ENCODE measurements at places on chromosomes 13 and 19.

DNA sequence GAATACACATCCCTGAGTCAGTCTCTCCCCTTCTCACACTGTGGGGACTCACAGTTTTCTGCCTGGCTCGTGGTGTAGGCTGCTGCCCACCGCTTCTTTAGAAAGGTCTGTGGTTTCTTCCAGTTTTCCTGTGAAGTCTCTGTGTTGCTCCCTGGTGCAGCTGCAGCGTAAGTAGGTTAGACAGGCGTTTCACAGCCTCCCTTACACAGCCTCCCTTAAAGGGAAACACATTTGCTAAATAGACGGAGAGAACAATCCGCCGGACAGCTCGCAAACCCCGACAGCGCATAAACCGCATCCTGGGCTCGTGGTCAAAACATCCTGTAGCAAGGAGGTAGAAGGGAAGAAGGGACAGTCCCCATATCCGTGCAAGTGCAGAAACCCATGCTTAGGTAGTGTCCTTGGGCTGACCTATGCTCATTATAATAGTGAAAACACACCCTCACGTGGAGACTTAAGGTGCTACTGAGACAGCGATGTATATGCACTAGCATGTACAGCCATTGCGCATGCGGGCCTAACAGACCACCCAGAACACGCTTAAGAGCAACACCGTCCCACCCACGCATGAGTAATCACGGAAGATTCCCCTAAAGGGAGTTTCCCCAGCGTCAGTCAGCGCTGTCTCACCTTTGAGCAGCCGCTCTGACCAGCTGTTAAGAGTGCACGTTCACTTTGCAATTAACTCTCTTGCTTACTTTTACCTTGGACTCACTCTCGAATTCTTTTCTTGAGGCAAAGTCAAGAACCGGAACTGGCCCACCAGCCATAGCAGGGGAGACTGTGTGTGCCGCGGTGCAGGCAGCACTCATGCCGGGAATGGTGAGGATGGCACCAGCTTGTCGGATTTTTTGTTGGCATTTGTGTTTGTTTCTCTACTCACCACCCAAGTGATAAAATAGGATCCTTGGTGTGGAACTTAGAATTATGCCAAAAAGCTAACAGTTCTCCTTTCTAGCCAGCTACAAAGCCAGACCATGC, 16.6 kb downstream of the SIGLEC8 start:
- peak; percentile 61 for DNase-seq

DNA sequence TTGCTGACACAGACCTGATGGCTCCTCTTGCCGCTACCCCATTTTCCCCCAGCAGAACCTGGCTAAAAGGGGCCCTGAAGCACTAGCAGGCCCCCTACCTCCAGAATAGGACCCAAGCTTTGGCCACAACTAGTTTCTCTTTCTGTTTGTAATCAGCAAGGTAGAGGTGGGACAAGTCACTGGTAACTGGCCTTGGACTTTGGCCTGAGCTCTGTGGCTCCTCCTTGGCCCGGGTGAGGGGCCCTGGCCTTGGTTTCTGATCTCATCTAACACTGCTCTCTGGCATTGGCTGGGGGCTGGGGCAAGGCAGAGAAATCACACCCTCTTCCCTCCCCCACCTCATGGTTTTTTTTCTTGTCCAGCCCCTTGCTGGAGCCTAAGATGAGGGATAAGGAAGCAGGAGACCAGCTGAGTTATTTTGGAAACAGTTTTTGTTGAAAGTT, 2.1 kb downstream of the CALM3 start:
- DNase-seq: no peak

DNA sequence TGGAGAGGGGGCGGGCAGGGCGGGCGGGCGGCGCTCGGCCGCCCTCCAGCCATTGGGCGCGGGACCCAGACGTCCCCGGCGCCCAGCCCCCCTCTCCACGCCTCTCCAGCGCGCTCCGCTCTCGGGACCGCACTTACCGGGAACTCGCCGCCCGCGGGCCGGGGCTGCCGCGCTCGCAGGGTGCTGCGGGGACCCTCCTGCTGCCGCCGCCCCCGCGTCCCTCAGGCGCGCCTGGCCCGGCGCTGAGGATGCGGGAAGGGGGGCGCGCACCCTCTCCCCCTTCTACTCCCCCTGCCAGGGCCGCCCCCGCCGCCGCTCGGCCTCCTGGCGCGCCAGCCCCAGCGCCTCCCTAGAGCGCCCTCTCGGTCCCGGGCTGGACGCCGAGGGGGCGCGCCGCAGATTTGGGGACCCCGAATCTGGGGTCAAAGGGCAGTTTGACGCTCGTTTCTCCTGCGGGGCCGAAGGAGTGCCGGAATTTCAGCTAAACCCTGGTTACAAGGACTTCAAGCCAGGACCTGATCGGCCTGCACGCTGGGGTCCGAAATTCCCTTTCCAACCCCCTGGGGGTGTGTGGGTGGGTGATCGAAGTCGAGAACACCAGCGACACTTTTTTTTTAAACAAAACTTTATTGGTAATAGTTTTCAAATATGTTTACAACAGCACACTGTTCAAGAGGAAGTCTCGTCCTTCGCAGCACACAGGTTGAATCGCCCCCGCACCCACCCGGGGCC, 696 bp upstream of the SAMD1 start:
- no peak for DNase-seq

- DNase-seq: no peak
Measured at GRCh38 chr13:106587787-106588186, 19.9 kb upstream of the ARGLU1 start.

- DNase-seq: no peak
Measured at GRCh38 chr13:27203854-27204253, 32.2 kb upstream of the USP12 start.

GRCh38 chr19:15445807-15446376, 3.9 kb downstream of the WIZ start:
- no peak for DNase-seq

GRCh38 chr13:52421216-52421615, 15.2 kb upstream of the THSD1 start:
- DNase-seq: no peak

DNA sequence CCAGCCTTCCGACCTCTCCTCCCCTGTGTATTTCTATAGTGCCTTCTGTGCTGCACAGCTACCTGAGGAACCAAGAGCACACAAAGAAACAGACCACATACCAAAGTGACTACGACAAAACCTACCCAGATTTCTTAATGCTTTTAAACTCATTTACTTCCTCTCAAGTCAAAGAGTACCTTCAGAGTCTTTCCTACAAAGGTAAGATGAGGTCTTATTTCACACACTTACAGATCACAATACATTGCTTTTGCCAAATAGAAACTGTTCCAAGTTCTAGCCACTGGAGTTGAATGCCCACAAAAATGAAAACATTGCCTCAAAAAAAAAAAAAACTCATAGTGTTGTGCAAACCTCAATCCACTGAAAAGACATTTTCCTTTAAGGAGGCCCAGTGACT, 36.4 kb downstream of the TEX26 start:
- no peak for DNase-seq

DNA sequence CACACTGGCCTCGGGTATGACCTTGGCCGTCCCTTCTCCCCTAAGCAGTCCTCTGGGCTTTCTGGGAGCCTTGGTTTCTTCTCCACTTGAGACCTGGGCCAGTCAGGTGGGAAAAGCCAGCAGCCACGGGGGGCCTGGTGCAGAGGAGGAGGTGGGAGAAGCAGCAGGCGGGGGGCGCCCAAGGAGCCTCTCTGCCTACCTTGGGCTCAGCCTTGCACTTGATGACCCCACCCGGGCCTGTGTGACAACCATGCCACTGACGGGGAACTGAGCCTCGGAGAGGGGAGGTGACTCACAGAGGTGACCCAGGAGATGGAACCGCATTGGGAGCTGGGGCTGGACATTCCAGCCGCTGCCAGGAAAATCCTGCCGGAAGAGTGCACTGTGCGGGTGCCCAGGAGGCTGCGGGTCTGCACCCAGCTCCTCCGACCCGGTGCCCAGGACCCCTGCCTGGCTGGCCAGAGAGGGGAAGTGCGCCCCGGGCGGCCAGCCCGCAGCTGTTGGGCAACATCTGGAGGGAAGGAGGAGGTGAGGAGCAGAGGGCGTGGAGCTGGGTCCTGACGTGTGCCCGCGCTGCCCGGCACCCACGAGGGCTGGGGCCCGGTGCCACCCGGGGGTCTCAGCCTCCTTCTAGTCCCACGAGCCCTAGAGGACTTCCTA, 23.4 kb upstream of the SLC7A10 start:
- no peak for DNase-seq

DNA sequence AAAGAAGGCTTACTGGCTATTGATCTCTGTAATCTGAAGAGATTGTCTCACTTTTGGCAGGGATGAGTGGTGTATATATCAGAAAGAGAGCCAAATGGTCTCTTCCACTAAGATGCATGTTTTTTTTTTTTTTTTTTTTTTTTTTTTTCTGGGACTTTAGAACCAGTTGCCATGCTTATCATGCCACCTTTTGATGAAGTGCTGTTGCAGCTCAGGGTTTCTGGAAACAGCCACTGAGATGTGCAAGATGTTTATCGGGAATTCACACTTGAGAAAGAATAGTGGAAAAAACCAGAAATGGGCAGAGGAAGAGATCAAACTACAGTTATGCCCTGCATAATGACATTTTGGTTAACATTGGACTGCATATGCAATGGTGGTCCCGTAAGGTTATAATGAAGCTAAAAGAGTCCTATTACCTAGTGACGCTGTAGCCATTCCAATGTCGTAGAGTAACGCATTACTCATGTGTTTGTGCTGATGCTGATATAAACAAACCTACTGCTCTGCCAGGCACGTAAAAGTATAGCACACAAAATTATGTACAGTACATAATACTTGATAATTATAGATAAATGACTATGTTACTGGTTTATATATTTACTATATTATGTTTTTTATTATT, 121.0 kb downstream of the KLF5 start:
- DNase-seq: no peak

DNA sequence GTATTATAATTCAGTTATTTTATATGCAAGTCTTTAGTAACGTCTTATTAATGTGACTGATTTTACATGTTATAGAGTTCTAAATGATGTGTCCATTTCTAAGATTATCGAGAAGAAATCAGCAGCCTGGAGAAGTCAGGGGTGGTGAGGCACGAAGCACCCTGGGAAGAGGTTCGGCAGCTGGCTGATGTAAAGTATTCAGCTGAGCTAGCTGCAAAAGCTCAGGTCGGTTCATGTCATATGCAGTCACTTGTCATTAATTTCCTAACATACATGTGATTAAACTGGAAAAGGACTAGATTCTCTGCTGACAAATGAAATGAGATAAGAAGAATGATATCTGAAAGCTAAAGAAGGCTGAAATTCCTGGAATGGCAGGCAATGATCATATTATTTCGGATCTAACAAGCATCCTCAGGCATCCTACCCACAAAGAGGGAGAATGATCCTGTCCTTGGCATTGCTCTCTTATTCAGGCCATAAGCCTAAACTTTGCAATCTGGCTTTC, 383.0 kb upstream of the SLITRK1 start:
- DNase-seq: no peak

GRCh38 chr19:29371251-29372090, 154.3 kb upstream of the VSTM2B start:
- no peak for DNase-seq

GRCh38 chr19:15072930-15073647, 8.9 kb upstream of the OR1I1 start:
- DNase-seq: no peak

GRCh38 chr13:52707375-52707774, 32.2 kb downstream of the CNMD start:
- no peak for DNase-seq

DNA sequence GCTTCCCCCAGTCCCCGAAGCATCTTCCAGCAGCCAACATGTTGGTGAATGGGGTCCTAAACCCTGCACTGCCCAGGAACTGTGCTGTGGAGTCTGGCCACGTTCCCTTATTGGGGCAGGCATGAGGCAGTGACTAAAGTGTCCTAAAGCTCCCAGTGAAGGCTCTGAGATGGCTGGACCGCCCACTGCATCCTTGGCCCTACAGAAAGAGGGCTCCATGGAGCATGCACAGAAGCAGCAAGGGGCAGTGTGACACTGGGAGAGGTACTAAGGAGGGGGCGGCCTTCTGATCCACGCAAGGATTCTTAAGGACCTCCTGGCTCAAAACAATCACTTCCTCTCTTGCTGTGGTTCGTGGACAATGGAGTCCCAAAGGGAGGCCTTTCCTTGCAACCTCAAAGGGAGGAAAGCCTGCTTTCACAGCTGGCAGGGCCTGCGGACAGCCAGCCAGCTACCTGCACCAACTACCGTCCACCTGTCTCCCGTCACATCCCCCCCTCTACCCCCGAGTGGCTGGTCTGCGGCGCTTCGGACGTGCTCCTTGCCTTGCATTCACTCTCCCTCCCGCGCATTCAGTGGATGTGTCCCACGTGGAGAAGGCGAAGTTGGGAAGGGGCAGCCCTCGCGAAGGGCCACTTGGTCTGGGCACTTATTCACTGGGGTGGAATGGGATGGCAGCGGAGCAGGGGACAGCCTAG, 63.9 kb upstream of the STARD13 start:
- no peak for DNase-seq

DNA sequence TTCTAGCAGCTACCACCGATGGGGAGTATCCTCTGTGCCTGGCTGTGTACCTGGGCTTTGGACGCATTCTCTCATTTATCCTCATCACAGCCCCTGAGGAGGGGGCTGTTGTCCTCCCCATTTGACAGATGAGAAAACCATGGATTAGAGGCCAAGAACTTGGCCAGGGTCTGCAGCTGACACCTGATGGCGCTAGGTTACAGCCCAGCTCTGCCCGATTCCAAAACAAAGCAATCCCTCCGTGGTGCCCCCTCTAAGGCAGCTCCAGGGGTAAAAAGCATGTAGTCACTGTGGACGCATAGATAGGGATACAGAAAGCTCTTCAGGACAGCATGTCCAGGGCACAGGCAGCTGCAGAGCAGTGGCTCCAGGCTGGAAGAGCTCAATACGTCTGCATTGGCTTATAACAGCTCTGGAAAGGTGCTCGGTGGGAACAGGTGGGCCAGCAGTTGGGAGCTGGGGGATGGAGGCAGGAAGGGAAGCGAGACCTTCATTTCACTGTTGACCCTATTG, 35.4 kb upstream of the UQCRFS1 start:
- DNase-seq: no peak

GRCh38 chr13:52955472-52955874, 73.1 kb upstream of the OLFM4 start:
- DNase-seq: no peak

- no peak for DNase-seq
Measured at GRCh38 chr19:37593996-37594303, 642 bp downstream of the ZNF571 start.

- DNase-seq: no peak
Measured at GRCh38 chr13:110869805-110870706, 44.8 kb downstream of the ANKRD10 start.

- DNase-seq: no peak
Measured at GRCh38 chr13:31686670-31687425, 52.5 kb upstream of the RXFP2 start.

Data from activated T-helper 1 cell treated with Interleukin-2 at 50 U/mL for 16 hours (primary cell).